ENCODE measurements at places on chromosomes 11 and 22. TPM values are rescaled to one million over a fixed set of nuclear protein-coding genes. Genes with fewer than 3 reads are reported as not detected.

APLNR gene
- 5.8 TPM for total RNA-seq

GRCh38 chr11:12860827-12861226 lies 148.3 kb upstream of the RASSF10 start:
- no peak for DNase-seq

- DNase-seq, result no peak
These were observed 55.5 kb upstream of the USP47 start for GRCh38 chr11:11786234-11786633.

DNA sequence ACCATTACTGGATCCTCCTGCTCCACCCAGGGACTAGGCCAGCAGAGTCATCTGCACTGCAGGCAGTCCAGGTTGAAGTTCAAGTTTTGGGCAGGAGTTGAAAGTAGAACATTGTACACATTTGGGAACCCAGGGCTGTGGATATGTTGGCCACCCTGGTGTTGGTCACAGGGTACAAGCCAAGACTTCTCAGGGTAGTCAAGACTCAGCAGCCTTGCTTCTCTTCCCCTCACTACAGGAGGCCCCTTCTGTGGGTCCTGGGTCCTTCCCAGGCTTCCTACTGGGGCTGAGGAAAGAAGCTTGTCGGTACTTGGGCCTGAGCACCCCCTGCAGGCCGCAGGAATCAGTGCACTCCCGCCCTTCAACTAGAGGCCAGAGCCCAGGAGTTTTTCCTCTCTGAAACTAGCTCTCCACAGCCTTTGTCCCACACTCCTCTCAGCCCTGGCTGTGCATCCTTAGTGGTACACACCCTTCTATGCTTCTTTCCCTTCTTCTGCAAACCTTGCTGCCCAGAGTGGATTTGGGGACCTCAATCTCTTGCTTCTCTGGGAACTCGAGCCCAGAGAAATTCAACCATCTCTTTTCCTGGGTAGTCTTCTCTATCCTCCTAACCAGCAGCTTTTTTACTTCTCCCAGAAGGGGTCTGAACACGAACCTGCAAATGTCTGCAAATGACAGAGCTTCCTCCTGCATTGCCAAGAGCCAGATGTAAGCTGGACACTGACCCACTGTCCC lies 2.6 kb upstream of the HPX start:
- peak; percentile 26 for DNase-seq

ADAMTS8 gene
- total RNA-seq, result 2.8 TPM

GRCh38 chr11:93567401-93567895 lies 24.3 kb upstream of the SMCO4 start:
- DNase-seq, result peak; percentile 10

MPZL2 gene
- total RNA-seq, result 1.4 TPM

KCNK4 gene
- 3.0 TPM for total RNA-seq

PHOX2A gene
- not detected for total RNA-seq

CYTH4 gene
- 2.3 TPM for total RNA-seq

DNA sequence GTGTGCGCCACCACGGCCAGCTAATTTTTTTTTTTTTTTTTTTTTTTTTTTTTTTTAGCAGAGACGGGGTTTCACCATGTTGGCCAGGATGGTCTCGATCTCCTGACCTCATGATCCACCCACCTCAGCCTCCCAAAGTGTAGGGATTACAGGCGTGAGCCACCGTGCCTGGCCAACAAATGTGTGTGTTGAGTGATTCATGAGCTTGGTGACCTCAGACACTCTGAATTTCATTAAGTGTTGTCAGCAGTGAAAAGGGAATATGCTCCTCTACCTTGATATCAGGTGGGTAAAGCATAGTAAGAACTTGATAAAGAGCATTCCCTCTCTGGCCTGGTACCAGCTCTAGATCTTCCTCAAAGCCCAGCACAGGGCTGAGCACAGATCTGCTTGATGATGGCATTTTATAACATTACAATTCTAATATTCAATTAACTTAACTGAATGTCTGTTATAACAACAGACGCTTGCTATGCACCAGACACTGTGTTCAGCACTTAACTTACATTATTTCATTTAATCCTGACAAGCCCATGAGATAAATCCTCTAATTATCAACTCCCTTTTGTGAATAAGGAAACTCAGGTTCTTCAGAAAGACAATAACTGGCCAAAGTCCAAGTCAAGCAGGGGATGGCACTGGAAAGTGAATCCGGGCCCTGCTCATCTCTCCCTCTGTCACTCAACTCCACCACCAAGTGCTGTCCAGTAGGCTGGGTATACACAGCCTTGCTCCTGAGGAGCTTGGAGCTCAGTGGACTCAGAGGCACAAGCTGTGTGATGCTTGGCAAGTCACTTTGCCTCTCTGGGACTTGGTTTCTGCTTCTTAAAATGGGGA lies 13.0 kb downstream of the TBC1D10A start:
- DNase-seq, result no peak

DNA sequence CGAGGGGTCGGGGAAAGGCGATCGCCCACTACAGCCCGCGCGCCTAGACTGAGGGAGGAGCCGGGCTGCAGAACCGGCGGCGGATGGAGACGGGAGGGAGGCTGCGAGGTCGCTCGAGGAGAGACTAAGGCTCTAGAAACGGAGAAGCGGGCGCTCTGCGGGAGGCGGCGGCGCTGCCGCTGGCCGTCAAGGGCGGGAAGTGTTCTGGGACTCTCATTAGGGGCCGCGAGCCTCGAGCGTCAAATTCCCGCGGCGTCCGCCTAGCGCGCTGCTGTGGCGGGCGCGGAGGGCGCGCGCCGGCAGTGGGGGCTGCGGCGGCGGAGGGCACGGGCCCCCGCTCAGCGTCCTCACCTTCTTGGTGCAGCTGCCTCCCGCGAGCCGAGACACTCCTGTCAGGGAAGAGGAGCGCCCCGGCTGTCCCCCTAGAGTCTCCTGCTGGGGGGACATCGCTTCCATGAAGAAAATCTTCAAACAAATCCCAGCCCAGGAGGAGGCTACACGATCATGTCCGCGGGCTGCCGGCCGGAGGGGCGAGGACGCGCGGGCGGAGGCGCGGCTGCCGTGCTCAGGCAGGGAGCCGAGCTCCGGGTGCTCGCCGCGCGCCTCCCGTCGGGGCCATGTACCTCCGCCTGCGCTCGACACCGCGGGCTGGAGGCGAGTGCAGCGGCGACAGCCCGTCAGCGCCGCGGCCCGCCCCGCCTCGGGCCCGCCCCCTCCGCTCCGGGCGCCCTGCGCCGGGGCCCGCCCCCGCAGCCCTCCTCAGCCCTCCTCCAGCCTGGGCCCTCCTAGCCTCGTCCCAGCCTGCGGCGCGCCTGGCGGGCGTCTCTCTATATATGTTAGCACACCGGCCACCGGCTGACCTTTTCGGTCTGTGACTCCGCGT lies at the start of gene ARHGAP20:
Gene ARHGAP20 (minus strand): TSS at position 662 of the 883 bp plus-strand sequence. CDS start 206 bp downstream, at position 456.
- peak; percentile 64 for DNase-seq

DNA sequence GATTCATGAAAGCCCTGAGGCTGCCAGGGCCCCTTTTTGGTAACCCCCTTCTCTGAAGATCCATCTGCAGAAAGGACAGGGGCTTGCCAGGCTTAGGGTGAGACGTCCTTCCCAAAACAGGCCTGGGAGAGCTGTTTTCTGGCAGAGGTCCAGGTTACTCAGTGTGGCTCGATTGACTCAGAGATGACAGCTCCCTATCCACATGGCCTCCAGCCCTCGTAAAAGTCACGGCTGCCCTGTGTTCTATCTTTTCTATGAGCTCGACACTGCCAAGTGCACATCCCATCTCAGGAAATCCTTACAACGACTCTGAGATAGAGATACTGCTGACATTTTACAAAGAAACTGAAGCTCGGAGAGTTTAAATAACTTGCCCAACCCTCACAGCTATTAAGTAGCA lies 20.4 kb downstream of the ADAMTS8 start:
- DNase-seq, result no peak

DNA sequence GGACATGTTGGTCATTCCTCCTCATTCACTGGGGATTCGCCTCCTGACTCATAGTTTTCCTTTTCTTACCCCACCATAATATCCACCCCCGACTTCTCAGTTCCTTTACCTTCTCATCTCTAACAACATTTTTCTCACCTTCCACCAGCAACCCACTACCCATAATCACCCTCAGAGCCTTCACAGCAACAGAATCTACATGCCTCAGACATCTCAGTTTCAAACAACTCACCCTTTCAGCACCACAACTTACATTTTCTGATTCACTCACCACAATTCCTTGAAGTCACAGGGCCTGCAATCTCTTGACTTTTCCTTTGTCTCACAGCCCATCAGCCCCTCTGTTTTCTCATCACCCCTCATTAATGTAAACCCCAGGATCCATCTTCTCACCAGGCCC lies 2.3 kb upstream of the MTNR1B start:
- no peak for DNase-seq

GRCh38 chr22:25068707-25069106 lies 116.2 kb downstream of the KIAA1671 start:
- no peak for DNase-seq

GRCh38 chr11:69938206-69938605 lies 119.0 kb upstream of the FGF3 start:
- DNase-seq, result no peak

GRCh38 chr11:34783816-34784317 lies 132.3 kb downstream of the APIP start:
- DNase-seq, result no peak

ATP5MG gene
- total RNA-seq, result 67.4 TPM

DNA sequence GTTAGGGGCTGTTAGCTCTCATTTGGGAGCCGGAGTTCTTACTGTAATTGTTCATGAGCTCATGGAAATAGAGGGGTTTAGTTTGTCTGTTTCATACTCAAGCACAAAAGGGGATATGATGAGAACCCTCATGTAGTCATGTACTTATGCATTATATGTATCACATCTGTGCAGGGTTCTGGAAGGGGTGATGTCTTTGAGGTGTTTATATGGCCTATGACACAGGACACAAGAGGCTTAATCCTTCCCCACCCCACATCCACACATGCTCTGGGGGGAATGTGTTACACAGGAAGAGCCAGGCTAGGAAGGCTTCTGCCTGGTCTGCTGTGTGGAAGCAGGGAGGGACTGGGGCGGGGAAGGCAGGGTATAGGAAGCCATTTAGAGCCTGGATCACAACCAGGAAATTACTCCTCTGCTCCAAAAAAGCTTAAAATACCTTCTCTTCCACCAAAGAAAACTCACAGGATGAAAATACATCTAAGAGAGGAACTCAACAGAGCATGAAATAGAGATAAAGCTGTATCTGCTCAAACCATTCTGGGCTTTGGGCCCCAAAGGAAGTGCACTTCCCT lies 316.1 kb downstream of the TMEM135 start:
- DNase-seq, result no peak

DNA sequence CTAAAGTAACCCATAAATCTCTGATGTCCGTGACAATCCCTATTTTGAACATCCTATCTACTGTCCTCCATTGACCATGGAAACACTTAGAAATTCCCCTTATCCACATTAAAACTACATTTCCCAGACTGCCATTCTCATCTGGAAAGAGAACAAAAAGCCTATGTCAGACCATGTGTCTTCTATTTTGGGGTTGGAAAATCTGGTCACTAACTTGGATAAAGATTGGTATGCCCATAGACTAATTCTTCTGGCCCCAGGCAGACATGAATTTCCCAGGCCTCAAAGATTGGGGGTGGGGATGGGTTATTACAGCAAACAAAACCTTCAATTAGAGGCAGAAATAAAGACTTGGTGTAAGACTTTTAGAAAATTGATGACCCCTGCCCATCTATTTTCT lies 30.9 kb upstream of the CREB3L1 start:
- DNase-seq, result no peak

SMIM35 gene
- total RNA-seq, result not detected

ME3 gene
- 99.0 TPM for total RNA-seq

GRCh38 chr11:19803506-19803998 lies 90.9 kb downstream of the NAV2 start:
- no peak for DNase-seq

LINC01488 gene
- total RNA-seq, result not detected

GRCh38 chr11:1131033-1131911 lies 26.5 kb upstream of the MUC5AC start:
- no peak for DNase-seq

C11orf16 gene
- total RNA-seq, result not detected

DNA sequence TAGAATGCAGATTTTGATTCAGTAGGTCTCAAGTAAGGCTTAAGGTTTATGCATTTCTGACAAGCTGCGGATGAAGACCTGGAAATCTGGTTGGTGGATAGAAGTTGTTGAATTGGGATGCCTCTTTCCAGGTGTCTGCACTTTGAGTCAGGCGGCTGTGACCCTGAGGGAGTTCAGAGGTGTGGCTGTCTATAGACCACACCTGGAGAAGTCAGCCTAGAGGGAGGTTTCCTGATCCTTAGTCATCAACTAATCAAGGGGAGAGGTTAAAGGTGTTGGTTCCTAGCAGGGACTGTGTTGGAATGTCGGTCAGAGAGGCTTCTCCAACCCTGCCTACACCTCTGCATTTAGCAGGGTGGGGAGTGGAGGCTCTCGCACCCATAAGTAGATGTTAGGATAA lies 8.0 kb downstream of the GLB1L2 start:
- no peak for DNase-seq

DNA sequence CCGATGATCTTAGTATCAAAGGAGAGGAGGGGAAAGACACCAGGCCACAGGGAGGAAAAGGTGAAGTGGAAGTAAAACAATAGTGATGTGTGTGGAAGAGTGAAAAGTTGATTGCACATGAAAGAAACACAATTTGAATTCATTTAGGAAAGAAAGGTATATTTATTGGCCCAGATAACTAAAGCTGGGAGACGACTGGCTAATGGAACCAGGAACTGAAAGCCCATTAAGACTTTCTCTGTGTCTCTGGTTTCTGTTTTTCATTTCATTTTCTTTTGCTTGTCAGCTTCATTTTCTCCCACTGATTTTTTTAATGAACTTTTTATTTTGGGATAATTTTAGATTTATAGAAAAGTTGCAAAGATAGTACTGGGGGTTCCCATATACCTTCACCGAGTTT lies 5.1 kb upstream of the DCHS1 start:
- no peak for DNase-seq

RTN4R gene
- total RNA-seq, result 9.5 TPM

DNA sequence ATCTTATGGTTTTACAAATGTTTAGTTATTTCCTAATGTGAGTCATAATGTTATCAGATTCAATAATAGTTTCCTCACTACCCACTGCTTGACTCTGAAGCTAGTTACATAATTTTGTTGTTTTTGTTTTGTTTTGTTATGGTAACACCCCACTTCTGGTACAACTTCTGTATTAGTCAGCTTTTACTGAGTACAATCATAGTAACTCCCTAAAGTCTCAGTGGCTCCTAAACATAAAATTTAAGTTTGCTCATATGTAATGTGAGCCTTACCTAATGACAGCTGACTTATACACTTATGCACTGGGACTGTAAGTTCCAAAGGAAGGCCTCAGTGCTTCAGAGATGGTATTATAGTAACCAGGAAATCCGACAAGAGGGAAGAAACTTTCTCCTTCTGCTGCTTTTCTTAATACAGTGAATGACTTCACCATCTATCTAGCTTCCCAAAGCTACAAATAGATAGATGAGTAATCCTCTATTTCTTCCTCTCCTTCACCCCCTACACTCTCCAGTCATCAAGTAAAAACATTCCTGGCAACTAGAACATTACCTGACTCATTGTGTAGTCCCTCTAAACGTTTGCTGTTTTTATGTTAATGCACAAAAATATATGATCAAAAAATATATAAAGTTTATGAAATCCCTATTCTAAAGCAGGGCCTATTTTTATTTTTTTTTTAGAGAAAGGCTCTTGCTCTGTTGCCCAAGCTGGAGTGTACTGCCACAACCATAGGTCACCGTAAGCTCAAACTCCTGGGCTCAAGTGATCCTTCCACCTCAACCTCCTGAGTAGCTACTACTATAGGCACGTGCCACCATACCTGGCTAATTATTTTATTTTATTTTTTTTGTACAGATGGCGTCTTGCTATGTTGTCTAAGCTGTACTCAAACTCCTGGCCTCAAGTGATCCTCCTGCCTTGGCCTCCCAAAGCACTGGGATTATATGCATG lies 563.0 kb downstream of the SOX6 start:
- no peak for DNase-seq
